Activated CD8-positive, alpha-beta memory T cell treated with anti-CD3 and anti-CD28 coated beads for 4 hours (primary cell): ENCODE measurements at places on chromosomes 12 and 14.

- no peak for DNase-seq
Observed at GRCh38 chr12:93943780-93944179, 204.6 kb upstream of the PLXNC1 start.

- no peak for DNase-seq
Observed at GRCh38 chr12:50772470-50772869, 8.6 kb downstream of the ATF1 start.

DNA sequence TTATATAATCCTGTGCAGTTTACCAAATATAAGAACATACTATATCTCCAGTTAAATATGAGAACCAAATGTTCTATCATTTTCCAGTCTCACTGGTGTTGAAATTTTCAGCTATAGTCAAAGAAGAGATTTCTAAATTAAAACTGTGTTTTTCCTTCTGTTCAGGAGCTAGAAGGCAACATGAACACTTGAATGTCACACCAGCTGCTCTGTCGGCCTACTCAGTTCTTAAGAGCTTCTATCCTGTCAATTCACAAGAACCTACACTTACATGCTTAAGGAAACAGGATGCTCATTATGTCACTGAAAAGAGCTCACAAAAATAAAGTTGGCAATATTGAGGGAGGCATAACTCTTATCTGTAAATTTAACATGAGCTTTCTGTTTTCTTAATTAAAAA, 43.1 kb downstream of the ATP2B1 start:
- DNase-seq = no peak

DNA sequence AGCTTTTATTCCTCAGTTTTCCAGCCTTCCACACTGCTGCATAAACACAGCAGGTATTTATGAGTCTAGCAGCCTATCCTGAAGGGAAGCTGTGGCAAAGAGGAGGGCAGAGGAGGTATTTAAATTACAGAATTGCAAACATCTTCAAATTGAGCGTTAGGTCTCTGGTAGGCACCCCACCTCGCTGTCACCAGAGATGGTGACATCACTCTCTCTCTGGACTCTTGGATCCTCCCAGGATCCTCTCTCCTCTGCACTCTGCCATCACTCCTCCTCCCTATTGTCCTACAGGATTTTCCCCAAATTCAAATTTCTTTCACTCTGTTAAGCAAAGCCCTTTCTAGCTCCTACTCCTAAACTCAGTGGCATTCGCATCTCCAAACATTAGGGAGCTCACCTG, 6.7 kb downstream of the PLEKHD1 start:
- no peak for DNase-seq

DNA sequence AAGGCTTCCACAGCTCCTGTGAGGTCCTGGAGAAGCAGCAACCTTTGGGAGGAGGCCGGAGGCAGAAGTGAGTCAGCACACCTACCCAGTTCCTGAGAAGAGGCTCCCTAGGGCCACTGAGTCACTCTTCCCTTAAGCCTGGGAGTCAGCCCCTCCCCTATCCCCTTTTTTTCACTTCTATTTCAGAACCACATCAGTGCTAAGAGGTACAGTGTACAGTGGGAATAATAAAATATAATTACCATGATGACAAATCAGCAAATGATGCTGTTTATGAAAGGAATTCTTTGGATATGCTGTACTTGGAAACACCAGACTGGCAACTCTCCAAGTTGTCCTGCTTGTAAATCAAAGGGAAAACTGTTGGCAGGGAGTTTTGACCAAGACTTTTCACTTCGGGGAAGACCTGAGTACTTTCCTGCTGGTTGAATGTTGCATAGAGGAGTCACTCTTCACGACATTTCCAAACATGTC, 7.8 kb upstream of the TBPL2 start:
- DNase-seq = no peak

GRCh38 chr14:103594265-103594664, 31.5 kb downstream of the COA8 start:
- no peak for DNase-seq

GRCh38 chr12:27566159-27566558, 42.2 kb downstream of the PPFIBP1 start:
- DNase-seq = no peak

- DNase-seq = no peak
Observed at GRCh38 chr12:42639556-42639955, 50.0 kb upstream of the PRICKLE1 start.

- DNase-seq = no peak
Observed at GRCh38 chr14:75236467-75236866, 42.2 kb upstream of the FOS start.

DNA sequence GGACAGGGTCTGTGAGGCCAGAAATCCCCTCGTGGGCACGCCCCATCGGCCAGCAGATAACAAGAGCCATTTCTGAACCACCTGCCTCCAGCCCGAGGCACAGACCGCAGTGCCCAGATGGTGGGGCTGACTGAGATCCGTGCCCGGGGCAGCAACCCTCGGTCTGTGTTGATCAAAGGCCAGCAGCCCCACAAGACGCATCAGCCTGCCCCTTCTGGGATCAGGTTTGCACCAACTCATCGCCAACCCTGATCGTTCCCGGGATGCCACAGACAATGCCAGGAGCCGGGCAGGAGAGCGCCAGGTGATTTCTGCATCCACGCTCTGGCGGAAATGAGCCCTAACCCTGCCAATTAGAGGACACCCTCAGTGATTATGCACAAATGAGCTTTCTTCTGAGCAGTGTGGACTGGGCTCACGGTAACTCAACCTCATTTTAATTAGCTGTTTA, 64.5 kb downstream of the TESC start:
- DNase-seq = no peak

DNA sequence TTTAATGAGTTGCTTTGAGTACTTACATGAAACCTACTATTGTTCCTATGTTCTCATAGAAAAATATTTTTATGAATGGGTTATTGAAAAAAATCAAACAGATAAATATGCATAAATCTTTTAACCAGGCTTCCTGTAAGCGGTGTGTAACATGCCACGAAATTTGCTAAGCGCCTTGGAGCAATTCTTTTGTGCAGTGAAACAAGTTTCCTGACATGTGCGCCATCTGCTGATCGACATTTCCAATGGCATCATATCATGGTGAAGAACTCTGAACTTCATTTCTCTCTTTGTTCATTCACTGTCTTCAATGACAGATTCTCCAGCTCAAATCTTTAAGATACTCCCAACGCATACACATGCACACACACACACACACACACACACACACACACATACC, 145.6 kb upstream of the NAV3 start:
- no peak for DNase-seq

DNA sequence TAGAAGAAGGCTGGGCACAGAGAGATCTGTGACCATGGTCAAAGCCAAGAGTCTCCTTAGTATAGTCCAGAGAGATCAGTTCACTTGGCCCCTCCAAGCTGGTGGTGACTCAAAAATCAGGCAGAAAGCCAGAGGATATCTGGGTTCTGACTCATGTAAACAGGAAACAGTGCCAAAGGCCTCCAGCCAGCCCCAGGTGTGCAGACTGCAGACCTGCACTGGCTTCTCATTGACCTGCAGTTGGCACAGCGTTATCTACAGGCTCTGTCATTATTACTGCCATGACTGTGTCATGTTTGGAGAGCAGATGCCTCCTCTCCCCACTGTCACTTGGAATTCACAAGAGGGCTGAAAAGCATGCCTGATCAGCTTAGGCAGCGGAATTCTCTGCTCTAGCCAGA, 295.7 kb upstream of the PRKD1 start:
- no peak for DNase-seq

DNA sequence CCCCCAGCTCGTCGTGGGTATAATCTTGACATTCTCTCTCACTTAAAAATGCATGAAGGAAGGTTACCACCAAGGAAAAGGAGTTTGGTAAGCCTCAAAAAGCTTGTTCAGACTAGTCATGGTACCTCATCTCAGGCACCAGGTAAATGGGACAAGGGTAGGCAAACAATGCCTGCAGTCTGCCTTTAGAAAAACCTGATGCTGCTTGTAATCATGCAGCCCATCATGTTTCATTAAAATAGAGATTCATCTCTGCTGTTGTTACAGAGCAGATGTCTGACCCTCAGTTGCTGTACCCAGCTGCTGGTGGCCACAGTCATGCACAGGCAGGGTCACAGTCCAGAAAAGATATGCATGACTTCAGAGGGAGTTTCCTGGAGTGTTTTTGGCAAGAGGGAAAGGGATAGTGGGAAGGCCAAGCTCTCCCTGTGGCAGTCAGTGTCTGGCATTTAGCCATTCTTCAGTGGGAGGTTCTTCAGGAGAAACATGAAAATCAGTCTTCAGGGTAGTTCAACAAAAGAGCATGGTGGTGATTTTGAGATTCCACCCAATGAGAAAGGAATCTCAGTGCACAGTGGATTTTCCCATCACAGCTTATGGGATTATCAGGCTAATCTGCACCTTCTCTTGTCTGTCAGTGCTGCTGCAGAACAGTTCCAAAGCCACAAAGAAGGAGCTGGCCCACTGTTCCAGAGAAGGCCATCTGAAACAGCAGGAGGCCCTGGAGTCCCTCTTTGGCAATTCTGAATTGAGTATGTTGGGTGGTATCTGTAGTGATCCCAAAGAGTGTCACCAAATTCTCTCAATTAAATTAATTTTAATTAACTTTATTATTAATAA, 202.7 kb upstream of the FRMD6 start:
- no peak for DNase-seq

DNA sequence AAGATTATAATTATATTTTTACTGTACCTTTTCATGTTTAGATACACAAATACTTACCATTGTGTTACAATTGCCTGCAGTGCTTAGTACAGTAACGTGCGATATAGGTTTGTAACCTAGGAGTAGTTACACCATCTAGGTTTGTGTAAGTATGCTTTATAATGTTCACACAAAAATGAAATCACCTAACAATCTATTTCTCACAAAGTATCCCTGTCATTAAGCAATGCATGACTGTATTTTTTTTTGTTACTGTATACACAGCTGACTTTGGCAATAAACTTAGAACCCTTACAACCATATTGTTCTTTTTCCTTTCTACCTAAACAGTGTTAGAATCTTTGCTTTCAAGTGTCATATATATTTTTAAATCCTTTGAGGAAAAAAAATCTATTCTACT, 303.0 kb upstream of the E2F7 start:
- DNase-seq = no peak

GRCh38 chr14:85530626-85531025, 682 bp downstream of the FLRT2 start:
- DNase-seq = no peak

GRCh38 chr12:22204391-22204790, 130.1 kb downstream of the ST8SIA1 start:
- DNase-seq = no peak

DNA sequence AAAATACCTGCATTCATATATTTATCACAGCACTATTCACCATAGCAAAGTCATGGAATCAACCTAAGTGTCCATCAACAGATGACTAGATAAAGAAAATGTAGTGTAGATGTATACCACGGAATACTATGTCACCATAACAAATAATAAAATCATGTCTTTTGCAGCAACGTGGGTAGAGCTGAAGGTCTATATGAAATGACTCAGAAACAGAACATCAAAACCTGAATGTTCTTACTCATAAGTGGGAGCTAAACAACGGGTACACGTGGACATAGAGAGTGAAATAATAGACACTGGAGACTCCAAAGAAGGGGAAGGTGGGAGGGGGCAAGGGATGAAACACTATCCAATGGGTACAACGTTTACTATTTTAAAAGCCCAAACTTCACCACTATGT, 37.9 kb downstream of the SLC38A1 start:
- DNase-seq = no peak

- no peak for DNase-seq
Observed at GRCh38 chr14:94771906-94772490, 2.1 kb upstream of the GSC start.

GRCh38 chr12:57631566-57632072, 1.4 kb downstream of the B4GALNT1 start:
- no peak for DNase-seq

GRCh38 chr12:124640056-124640455, 72.6 kb upstream of the NCOR2 start:
- DNase-seq = no peak

- DNase-seq = no peak
Observed at GRCh38 chr12:117360551-117361346, 677 bp downstream of the NOS1 start.

DNA sequence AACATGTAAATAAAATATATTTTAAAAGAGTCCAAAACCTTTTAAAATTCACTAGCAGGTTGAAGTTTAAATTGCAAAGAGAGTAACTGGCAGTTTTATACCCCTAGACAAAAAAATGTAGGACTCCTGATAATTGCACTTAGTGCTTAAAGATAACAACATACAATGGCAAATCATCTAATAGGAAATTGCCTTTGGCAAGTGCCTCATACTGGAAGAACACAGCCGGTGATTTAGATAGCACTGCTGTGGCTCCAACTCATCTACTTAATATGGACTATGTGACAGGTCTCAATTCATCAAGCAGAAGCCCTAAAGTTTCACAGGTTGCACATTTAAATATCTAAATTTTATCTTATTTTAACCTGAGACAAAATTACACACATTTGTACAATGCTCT, 13.4 kb downstream of the C12orf50 start:
- DNase-seq = no peak

GRCh38 chr12:113237748-113238147, 16.5 kb downstream of the TPCN1 start:
- DNase-seq = no peak

GRCh38 chr12:27469176-27469736, 22.7 kb downstream of the SMCO2 start:
- no peak for DNase-seq

DNA sequence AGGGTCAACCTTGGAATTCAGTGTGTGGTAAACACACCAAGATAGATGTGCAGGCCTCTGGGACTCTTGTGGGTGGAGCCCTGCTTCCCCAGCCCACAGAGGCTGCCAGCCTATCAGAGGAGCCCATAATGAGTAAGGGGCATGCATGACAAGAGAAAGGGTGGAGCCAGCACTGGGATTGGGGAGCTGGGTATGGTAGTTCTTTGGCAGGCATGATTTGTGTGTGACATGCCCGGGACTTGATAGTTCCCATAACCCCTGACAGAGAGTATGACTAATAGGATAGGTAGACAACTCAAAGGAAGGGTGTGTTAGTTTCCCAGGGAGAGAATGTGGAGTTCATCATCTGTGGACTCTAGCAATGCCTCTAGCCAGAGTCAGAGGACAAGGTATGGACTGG, 143.0 kb downstream of the EMP1 start:
- DNase-seq = no peak

DNA sequence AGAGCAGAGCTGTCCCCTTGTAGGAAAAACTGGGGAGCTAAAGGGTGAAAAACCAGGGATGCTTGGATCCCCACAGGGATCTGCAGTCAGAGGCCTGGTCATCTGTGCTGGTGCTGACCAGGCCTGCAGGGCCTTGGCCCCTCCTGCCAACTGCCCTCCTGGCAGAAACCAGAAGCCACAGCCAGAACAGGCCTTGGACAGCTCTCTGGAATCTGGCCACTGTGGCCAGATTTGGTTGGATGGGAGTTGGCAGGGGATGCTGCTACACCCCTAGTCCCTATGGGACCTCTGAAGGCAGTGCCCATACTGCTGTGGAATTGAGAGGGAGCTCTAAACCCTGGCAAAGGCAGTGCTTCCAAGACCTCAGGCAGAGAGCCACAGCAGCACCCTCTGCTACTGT, 9.2 kb upstream of the GPX2 start:
- DNase-seq = no peak

DNA sequence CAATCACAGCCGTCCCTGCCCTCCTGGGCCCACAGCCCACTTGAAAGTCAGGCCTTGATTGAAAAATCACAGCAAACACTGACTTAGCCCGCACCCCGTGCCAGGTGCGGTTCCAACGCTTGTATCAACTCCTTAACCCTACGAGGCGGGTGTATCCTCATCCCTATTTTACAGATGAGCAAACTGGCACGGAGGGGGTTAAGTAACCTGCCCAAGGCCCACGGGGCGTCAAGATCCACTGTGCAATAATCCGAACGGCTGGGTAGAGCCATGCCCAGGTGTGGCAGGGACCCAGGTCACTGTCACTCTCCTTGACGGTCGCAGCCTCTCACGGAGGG, 583 bp downstream of the DNAH10 start:
- no peak for DNase-seq
